Activated CD4-positive, alpha-beta T cell treated with anti-CD3 and anti-CD28 coated beads, Interleukin-2, amount 50 U/mL, for 24 hours (primary cell): ENCODE measurements at places on chromosomes 4 and X.

DNA sequence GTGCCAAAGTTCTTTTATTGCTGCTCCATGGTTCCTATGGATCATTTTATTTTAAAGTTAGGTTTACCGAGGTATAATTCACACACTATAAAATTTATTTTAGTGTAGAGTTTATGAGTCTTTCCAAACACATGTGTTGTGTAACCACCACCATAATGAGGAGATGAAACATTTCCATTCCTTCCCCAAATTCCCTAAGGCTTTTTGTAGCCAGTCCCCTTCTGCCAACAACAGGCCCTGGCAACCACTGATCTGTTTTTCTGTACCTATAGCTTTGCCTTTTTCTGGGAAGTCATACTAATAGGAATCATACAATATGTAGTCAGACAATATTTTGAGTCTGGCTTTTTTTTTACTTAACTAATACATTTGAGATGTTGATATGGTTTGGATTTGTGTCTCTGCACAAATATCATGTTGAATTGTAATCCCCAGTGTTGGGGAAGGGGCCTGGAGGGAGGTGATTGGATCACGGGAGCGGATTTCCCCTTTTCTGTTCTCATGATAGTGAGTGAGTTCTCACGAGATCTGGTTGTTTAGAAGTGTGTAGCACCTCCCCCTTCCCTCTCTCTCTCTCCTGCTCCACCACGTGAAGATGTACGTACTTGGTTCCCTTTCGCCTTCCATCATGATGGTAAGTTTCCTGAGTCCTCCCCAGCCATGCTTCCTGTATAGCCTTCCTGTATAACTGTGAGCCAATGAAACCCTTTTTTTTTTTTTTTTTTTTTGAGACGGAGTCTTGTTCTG, 59.6 kb upstream of the DHX15 start:
- DNase-seq = no peak

DNA sequence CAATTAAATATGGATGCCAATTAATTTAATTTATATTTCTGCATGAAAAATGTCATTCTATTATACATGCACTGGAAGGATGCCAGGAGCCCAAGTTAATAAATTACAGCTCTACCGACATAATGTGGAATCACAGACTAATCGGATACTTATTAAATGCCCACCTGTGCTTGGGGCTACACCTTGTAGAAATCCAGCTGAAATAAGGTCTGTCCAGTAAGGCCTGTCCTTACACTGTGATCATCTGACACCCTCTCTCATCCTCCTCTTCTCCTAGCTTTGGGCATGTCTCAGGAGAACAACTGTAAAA, 6.0 kb upstream of the SHISA3 start:
- no peak for DNase-seq

GRCh38 chrX:149568701-149569296, 18.5 kb downstream of the MAGEA9B start:
- DNase-seq = no peak

DNA sequence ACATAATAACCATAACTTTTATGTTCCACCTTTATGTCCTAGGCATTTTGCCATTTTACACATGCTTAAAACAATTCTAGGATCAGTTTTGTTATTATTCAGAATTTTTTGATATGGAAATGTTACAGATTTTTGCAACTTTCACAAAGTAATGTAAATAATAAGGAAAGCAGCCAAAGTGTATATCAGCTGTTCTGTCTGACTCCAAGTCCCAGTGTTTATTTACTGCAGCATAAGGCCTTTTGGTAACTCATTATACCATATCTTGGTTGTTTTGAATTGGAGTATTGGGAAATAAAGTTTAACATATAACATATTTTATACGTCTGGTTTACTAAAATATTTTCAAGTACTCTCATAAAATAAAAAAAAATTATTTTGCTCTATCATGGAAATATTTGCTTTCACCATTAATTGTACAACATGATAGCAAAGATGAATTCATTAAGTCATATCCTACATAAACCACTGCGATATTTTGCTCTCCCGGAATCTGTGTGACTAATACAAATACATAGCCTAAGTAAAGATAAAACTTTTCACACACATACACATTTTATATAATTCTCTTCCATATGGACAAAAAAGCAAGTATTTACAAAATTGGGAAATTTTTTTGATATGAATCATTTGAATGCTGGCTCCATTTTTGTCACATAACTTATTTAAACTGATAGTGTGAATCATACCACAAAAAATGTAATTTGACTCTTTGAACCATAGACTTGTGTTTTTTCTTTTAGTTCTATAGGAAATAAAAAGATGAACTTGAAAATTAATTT, 399.0 kb downstream of the PABPC4L start:
- no peak for DNase-seq
